ENCODE measurements at places on chromosomes 1 and 21. TPM values are rescaled to one million over a fixed set of nuclear protein-coding genes. Genes with fewer than 3 reads are reported as not detected.

Gene MNDA
- not detected for total RNA-seq

Gene TAS1R1
- total RNA-seq, result not detected

Gene CORT
- total RNA-seq, result 0.61 TPM

DNA sequence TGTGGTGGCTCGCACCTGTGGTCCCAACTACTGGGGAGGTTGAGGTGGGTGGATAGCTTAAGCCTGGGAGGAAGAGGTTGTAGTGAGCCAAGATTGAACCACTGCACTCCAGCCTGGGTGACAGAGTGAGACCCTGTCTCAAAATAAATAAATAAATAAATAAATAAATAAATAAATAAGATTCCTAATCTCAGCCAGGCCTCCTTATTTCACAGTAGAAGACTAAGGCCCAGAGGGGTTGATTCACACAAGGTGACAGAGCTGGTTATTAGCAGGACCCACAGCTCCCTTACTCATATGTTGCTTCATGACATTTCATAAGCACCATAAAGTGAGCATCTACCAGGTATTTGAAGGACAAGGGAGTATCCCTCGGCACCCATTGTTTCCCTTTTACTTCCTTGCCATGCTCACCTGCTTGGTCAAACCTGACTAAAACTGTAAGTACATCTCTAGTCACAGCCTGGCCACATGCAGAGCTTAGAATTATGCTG is 32.7 kb downstream of the ALG14 start:
- DNase-seq, result no peak

DNA sequence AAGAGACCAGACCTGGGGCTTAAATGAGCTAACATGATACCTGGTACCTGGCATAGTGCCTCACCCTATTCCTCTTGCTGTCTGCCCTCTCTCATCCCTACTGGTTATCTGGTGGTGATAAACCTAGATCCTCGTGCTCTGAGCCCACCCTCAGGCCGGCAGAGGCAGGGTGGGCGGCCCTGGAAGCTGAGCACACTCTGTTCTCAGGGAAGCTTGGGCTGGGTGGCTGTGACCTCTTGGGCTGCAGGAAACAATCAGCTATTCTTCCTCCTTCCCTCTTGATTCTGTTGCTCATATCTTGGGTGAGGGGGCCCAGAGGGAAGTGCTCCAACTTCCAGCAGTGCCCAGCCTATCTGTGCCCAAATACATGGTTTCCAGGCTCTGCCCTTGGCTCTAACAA is 42.0 kb downstream of the SDC3 start:
- no peak for DNase-seq

GRCh38 chr21:15759469-15759868 is 29.7 kb downstream of the USP25 start:
- DNase-seq, result no peak

DNA sequence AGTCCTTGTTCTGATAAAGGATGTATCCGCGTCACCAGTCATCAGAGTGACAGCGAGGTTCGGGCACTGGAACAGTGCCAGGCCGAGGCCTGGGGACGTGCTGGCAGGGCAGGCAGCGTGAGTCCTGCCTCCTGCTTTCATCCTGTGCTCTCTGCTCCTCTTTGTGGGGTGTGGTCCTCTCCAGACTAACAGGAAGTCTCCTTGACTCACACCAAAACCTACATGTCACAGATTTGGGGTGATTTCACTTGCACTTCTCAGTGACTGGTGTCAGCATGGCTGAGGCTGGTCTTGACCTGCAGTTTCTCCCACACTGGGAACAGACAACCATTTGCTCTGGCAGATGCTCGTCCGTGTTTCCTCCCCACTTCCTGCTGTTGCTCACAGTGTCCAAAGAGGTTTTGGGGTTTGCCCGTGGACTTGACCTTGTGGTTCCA is 8.8 kb upstream of the NLRP3 start:
- no peak for DNase-seq

All from natural killer cell treated with Interleukin-12 subunit alpha and Interleukin-12 subunit beta and Interleukin-15 and Interleukin-18, amount 100 ng/mL, for 72 hours (primary cell).